ENCODE measurements at places on chromosomes 7 and 10.

- no peak for DNase-seq
Measured at GRCh38 chr10:133528296-133528844, 1.2 kb downstream of the CYP2E1 start.

GRCh38 chr10:7813481-7813880, 4.8 kb upstream of the TAF3 start:
- DNase-seq = no peak

- no peak for DNase-seq
Measured at GRCh38 chr7:33744293-33745075, 160.9 kb upstream of the BMPER start.

DNA sequence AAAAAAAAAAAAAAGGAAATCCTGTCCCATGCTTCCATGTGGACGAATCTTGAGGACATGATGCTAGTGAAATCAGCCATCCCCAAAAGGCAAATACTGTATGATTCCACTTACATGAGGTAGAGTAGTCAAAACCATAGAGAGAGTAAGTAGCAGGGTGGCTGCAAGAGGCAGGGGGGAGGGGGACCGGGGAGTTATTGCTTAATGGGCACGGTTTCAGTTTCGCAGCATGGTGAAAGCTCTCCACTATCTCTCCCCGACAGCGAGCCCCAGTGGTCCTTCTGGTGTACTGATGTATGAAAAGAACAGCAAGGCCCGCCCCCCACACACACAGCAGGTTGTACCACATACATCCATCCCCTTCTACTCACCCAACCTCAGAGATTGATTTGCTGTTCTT, 32.8 kb downstream of the NOD1 start:
- no peak for DNase-seq

DNA sequence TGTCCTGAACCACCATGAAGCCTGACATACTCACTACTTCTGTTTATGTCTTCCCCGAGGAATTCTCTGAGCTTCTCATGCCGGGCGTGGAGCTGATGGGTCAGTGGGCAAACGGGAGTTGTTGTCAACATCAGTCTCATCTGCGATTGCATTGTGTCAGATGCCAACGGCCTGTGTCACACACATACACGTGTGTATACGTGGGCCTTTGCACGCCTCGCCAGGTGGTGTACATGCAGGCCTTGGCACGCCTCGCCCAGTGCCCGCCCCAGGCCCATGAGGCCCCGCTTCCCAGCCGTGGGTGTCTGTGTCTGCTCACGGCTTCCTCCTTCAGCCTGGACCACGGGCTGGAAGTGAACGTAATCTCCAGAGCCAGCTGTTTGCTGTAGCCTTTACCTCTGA, 7.5 kb upstream of the CSGALNACT2 start:
- no peak for DNase-seq

All from HFFc6 (cell line).